Retina (tissue), 1 donor: ENCODE measurements at places on chromosomes 4 and X.

DNA sequence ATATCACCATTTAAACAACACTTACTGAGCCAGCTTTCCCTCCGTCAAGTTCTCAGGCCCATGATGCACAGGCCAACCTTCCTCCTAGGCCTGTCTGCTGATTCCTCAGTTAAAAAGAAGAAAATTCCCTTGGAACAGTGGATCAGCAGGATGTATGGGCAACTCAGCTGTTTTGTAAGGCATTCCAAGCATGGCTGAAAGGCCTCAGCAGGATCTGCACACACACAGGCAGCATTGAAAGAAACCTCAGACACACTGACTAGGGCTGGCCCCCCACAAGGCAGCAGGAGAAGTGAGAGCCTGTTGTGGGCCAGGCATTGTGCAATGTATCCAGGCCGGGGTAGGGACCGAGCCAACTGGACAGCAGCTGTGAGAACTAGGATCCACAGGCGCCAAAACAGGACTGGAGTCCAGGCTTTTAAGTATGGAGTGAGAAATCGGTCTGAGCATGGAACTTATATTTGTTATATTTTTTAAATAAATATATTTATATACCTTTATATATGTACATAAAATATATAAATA lies 171.4 kb downstream of the NWD2 start:
- no peak for DNase-seq

GRCh38 chr4:108622022-108622421 lies 1.6 kb downstream of the RPL34 start:
- no peak for DNase-seq

GRCh38 chr4:37889849-37890800 lies 759 bp upstream of the TBC1D1 start:
- DNase-seq, result peak; percentile 75

GRCh38 chr4:51932261-51932660 lies 87.9 kb downstream of the LRRC66 start:
- no peak for DNase-seq

- DNase-seq, result no peak
Measured at GRCh38 chr4:60944060-60944459, 256.1 kb upstream of the ADGRL3 start.
